Psoas muscle (tissue), 8 donors: ENCODE measurements at places on chromosomes 13 and 19. TPM values are rescaled to one million over a fixed set of nuclear protein-coding genes. Genes with fewer than 3 reads are reported as not detected.

Gene ZNF93
- 0.69 TPM for total RNA-seq

Gene VN1R4
- not detected for total RNA-seq

DNA sequence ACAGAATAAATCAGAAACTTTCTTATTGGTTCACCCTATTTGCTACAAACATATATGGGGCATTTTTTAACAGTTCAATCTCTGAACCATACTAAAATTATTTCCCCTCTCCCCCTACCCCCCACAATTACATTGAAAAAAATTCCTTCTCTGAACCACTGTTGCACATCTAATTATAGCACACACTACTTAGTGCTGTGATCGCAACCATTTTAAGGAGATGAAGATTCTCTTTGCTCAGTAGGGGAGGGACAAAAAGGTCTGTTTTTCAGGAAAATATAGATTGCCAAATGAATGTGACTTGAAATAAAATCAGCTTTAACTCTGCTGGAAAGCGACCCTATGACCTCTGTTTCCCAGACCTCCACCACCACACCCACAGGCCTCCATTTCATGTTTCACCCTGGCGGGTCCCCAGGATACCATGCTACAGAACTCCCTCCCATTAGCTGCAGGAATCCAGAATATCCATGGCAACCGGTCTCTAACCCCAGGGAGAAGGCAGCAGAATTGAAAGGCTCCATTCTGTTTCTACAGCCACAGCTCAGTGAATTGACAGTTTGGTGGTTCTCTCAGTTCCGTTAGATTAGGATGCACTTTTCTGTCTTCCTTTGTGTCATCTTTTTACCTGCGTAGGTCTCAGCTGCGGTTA lies 286.3 kb downstream of the TBC1D4 start:
- no peak for DNase-seq

GRCh38 chr19:3760871-3761361 lies 576 bp downstream of the APBA3 start:
- peak; percentile 53 for DNase-seq

DNA sequence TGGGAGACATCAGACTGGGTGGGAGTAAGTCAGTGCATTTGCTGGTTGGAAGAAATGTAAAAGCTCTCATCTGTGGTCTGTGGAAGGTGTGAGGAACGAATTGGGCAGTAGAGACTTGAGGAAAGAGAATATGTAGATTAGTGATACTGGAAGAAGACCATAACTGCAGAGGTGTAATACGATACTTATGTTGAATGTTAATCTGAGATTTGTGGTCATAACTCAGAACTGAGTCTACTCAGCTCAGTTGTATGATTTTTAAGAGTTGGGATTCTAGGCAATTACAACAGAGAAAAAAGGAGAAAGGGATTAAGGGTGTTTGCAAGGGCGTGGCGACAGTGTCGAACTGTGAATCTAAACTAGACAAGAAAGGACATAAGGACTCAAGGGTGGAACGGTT lies 3.2 kb upstream of the IL17D start:
- DNase-seq = no peak

DNA sequence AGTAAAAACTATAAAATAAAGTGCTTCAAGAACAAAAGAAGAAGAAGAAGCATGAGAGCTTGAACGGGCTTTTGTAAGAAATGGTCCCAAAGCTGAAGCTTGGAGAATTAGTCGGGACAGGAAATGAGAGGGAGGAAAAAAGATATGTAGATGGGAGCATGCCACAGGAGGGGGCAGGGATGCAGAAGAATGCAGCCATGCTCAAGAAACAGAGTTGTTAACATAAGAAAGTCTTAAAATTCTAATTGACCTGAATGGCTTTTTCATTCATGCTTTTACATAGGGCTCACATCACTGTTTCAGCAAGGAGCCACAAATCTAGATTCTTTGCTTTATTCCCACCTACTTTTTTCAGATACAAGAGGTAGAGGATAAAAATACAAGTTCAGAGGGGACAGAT lies 27.7 kb upstream of the NBEA start:
- DNase-seq = no peak

DNA sequence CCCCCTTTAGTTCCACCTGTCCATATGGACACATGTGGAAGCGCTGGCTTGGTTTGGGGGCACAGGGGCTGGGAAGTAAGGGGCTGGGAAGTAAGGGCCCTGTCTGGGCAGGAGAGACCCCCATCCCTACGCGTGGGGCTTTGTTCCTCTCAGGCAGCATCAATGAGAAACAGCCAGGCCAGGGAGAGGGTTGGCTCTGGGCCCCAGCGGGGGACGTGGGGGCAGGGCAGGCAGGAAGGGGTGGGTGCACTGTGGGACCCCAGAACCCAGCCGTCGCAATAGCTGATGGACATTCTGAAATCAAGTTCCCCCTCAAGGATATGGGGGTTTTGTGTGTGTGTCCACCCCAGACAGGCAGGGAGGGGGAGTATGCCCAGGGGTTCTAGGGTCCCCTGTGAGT lies 1.2 kb downstream of the NCAN start:
- no peak for DNase-seq

Gene OVOL3
- total RNA-seq = not detected

DNA sequence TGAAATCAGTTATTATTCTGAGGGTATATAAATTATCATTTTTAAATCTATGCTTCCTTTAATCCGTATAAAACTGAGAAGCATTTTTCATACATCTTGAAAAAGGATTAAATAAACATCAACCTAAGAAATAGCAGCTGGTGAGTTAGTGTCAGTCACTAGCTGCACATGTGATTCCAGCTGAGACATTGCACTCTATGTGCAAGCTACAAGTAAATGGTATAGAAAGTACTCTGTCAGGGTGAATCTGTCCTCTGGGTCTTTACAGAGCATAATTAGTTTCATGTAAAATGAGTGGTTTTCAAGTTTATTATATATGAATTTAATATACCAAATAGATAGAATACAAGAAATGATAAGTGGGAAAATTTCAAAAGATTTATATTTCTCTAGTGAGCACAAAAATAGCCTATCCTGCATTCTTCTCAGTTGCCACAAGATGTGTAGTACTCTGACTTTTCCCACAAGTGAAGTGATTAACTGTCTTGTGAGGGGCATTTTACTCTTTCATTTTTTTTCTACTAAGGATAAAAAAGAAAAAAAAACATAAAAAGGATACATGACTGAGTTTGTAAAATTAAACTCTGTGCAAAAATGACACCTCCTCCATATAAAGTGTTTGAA lies 1372.1 kb downstream of the PCDH9 start:
- no peak for DNase-seq

- DNase-seq = no peak
These were observed 14.8 kb upstream of the DNAJC15 start for GRCh38 chr13:43008596-43008995.

GRCh38 chr19:10289836-10290356 lies at the start of gene ICAM5:
TSS of gene ICAM5 (plus strand) at chr19:10289952. CDS start at chr19:10290044, 92 bp downstream.
- DNase-seq = no peak

GRCh38 chr19:48258350-48258749 lies 2.6 kb upstream of the CARD8 start:
- DNase-seq = no peak

DNA sequence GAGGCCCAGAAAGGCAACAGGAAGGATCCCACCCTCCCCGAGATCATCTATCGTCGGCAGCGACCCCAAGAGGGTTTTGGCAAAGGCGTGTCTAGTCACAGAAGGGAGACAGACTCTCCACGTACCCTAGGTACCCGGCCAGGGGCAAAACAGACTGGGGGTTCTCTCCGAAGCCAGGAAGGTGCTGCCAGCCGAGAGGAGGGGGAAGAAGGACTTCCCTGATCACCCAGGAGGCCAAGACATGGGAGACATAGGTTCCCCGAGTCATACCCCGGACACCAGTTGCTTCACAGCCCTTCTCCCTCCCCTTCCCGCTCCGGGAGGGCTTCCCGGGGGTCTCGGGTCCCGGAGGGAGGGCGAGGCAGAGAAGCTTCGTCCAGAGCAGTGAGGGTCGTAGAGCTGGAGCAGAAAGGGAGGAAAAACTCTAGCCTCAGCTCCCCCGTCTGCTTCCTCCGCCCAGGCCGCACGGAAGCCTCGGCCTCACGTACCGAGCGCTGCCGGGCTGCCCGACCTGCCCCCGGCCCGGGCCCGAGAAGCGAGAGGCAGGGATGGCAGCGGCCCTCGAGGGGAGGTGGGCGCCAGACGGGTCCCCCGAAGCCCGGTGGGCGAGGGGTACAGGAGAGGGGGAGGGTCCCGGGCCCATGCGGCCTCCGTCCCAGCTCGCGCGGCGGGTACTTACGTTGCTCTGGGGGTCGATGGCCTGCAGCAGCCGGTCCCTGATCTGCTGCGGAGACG lies 644 bp downstream of the MED26 start:
- DNase-seq = no peak

GRCh38 chr19:812049-812746 lies 9.6 kb downstream of the PLPPR3 start:
- DNase-seq = no peak

GRCh38 chr13:44668688-44669087 lies 92.6 kb upstream of the TSC22D1 start:
- no peak for DNase-seq

DNA sequence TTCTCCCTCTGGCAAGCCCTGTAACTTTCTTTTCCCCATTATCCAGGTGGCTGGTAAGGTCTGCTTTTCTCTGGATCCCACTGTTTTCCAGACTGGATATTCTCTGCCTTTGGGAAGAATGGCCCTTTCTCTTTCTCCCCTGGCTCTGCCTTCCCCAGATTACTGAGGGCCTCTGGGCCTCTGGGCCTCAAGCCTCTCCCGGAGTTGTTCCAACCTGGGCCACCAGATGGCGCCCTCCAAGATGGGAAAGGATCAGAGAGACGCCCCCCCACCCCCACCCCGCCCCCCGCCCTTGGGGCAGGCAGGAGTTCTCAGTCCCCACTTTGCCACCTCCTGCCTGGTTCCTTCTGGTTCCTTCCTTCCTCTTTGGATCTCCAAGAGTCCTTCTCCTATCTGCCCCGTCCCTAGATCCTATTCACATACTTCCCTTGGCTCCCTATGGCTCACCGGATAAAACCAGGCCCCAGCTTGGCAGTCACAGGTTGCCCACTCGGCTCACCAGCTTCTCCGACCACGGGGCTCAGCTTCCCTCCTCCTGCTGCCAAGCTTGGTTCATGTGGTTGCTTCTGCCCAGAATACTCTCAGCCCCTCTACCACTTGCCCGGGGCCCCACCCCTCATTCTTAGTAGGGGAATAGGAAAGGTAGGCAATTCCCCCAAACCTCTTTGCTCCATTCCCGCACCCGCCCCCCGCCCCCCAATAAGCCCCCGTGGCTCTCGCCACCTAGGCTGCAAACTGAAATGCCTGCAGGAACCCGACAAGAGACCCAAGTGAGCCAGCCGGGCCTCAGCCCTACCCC lies 13.1 kb downstream of the EPS8L1 start:
- DNase-seq = peak; percentile 89

DNA sequence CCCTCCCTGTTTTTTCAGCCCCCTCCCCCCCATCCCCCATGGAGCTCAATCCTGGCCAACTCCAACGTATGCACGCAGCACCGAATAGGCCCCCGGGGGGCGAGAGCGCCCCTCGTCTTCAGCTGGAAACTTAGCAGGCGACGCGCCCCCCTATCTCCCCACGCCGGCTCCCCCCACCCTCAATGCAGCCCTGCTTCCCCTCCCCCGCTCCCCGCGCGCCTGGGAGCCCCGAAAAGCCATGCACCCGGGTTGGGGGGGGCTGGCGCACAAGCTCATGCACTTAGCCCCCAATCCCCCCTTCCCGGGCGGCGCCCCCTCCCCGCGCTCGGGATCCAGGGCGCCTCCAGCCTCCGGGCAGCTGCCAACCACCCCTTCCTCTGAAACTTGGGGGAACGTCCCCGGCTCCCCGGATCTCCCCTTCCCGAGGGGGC lies 508 bp downstream of the ZBTB7A start:
- peak; percentile 81 for DNase-seq

DNA sequence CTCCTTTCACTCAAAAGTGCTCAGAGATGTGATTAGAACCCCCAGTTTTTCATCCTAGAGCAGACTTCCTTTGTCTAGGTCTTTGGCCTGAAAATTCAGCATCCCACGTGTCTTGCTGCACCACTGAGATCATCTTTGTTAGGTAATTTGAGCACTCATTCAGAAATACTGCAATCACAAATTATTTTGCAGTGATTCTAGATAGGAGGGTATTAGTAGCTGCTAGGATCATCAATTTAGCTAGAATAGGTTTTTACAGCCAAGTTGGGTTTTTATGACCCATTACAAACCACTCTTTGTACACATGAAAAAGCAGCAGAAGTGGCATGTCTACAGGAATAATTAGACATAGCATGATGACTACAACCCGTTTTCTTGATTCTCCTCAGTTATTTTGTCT lies 219.6 kb downstream of the GPC6 start:
- no peak for DNase-seq

DNA sequence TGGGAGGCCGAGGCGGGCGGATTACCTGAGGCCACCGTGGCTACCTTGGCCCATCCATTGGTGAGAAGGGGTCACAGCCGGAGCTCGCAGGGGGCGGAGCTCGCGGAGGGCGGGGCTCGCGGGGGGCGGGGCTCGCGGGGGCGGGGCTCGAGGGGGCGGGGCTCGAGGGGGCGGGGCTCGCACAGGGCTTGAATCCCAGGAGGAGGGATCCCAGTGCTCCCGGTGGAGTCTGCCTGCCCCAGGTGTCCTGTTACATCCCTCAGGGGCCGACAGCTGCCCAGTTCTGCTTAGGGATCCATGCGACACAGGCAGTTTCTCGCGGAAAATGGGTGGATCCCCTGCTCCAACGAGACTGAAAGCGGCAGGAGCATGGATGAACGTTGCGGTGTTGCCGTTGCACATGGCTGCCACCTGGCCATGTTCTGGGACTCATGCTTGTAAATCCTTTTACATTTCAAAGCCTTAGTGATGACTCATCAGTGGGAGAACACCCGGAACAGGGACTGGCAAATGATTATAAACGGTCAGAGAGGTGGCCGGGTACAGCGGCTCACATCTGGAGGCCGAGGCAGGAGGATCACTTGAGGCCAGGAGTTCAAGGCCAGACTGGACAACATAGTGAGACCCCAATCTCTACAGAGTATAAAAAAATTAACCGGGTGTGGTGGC lies 25.1 kb downstream of the TMPRSS9 start:
- peak; percentile 27 for DNase-seq

Gene IRS2
- total RNA-seq = 40.8 TPM

- DNase-seq = no peak
These were observed 65.9 kb downstream of the ENOX1 start for GRCh38 chr13:43720780-43721397.

- DNase-seq = no peak
These were observed 10.8 kb upstream of the TIMM13 start for GRCh38 chr19:2438178-2438577.

GRCh38 chr19:845707-846521 lies 5.1 kb downstream of the PRTN3 start:
- no peak for DNase-seq

- DNase-seq = no peak
These were observed 39.4 kb downstream of the VAV1 start for GRCh38 chr19:6811906-6812305.

GRCh38 chr13:79786176-79786575 lies 305.2 kb downstream of the NDFIP2 start:
- DNase-seq = no peak

Gene CILP2
- not detected for total RNA-seq
